Heart right ventricle (tissue), 16 donors: ENCODE measurements at places on chromosomes 6 and 20. TPM values are rescaled to one million over a fixed set of nuclear protein-coding genes. Genes with fewer than 3 reads are reported as not detected.
A peak's percentile ranks its signal among the peaks of the same experiment; 100 is the strongest.

DNA sequence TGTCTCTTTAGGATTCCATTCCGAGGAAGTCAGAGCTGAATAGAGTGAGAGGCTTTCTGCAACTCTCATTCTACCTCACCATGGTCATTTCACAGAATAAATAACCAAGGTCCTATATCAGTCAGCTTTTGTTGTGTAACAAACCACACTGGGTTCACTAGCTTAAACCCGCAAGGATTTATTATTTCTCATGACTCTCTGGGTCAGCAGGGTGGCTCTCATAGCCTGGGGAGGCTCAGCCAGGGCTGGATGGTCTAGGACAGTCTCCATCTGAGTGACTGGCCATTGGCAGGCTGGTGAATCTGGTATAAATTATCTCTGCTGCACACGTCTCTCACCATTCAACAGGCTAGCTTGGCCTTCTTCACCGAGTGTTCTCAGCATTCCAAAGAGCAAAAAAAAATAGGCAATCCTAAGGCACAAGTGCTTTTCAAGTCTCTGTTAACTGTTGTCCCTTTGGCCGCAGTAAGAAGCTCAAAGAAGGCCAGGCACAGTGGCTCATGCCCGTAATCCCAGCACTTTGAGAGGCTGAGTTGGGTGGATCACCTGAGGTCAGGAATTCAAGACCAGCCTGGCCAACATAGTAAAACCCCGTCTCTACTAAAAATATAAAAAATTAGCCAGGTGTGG is 39.7 kb downstream of the ISM1 start:
- H3K27ac ChIP-seq: no peak overlapping the region
- H3K27me3 ChIP-seq: no peaks in the 10 kb centered on the region
- DNase-seq: no peak
- H3K36me3 ChIP-seq: no peaks in the 10 kb centered on the region
- H3K4me3 ChIP-seq: no peak overlapping the region

DNA sequence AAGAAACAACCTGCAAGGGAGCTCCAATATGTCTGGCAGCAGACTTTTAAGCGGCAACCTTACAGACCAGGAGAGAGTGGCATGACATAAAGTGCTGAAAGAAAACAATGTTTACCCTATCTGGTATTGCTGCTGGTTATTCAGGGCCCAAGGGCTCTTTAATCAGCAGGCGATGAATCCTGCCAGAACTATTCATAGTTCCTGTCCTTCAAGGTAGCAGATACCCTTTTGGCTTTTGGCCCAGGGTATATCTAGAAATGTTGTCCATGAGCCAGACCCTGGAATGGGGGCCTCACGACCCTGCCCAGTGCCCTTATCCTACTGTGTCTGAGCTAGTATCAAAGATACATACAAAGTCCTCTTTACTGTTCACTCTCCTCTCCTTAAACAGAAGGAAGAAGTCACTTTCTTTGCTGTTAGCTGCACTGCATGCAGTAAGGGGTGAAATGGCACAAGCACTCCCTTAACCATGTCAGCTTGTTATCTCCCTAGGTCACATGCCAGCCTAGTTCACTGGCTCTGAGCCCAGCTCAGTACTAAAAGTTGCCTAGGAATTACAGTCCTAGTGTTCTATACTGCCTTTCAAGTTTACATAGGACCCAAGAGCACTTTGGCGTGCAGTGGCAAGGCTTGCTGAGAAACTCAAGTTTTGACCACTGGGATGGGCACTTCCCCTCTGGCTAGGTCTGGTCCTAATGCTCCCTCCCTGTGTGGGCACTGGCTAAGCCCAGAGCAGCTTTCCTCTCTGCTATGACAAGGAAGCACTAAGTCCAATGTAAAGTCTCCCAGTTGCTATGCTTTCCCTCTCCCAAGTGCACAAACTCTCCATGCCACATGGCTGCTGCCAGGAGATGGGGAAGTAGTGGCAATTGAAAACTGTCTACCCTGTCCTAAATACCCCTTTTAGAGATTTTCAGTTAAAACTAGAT is 122.0 kb downstream of the HTR1B start:
- no peaks in the 10 kb centered on the region for H3K36me3 ChIP-seq
- peak overlapping the region; percentile 42 for H3K27ac ChIP-seq
- H3K27me3 ChIP-seq: no peaks in the 10 kb centered on the region
- H3K4me1 ChIP-seq: peaks cover 20% of the 10 kb centered on the region
- H3K4me3 ChIP-seq: no peak overlapping the region

- no peak overlapping the region for H3K27ac ChIP-seq
- no peaks in the 10 kb centered on the region for H3K27me3 ChIP-seq
- no peak for DNase-seq
- H3K4me1 ChIP-seq: no peaks in the 10 kb centered on the region
- no peaks in the 10 kb centered on the region for H3K36me3 ChIP-seq
These were observed 13.3 kb upstream of the MAP7 start for GRCh38 chr6:136563386-136564152.

DNA sequence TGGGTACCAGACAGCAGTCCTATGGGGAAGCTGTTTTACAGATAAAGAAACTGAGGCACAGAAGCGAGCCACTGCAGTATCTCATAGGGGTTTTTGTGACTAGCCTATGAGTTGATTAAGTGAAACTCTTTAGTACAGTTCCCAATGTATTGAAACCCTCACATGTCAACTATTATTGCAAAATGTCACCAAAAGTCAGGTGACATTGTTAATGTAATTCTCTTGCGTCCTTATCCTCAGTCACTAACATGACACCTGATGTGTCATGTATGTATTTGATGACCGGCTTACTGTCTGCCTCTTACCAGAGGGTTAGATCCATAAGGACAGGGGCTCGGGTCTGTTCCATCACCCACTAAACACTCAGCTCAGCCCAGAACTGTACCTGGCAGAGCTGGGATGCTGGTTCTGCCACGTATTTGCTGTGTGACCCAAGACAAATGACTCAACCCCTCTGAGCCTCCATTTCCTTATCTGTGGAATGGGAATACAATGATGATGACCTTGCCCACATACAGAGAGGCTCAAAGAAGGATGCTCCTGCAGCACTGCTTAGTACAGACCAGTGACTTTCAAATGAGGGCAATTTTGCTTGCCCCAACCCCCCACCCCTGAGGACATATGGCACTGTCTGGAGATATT is 32.9 kb downstream of the PREX1 start:
- no peak overlapping the region for H3K4me3 ChIP-seq
- H3K27ac ChIP-seq: no peak overlapping the region
- H3K4me1 ChIP-seq: peaks cover 29% of the 10 kb centered on the region
- H3K36me3 ChIP-seq: no peaks in the 10 kb centered on the region

DNA sequence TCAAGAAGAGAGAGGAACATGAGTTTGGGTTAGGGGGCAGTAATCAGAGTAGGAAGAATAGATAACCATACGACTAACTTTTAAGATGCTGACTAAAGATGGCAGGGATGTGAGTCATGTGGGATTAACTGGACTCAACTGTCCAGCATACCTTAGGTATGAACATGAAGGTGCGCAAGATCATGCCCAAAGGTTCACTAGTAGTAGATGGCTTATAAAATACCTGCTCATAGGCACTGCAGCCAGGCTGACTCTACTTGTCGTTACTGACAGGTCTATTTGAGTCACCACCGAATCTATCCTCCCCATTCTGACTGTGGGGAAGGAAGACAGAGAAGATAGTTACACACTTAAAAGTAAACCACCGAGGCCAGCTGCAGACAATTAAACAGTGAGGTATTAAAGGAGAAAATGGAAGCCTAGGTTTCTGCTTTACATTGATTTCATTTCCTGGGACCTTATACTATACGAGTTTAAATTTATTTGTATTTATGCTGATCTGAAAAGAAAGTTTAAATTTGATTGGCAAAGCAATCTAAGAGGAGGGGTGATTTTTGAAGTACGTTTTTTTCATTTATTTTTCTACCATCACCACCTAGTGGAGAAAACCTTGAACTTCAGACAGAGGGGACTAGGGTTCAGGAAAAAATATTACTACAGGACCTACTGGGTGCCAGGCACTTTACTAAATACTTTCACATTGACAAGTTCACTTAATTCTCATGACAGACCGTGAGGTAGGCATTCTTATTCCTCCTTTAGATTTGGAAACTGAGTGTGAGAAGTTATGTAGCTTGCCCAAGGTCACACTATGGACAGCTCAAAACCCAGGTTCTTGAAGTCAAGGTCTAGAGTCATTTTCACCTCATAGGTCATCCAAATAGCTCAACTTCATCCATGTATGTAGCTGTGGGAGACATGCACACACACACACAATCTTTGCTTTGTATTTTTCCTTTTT is 4.0 kb upstream of the WRNIP1 start:
- H3K27me3 ChIP-seq: no peaks in the 10 kb centered on the region
- no peak for DNase-seq
- no peaks in the 10 kb centered on the region for H3K36me3 ChIP-seq
- H3K4me3 ChIP-seq: no peak overlapping the region

GRCh38 chr6:148427333-148427732 is 84.7 kb downstream of the SASH1 start:
- H3K4me1 ChIP-seq: peaks cover 29% of the 10 kb centered on the region
- peak overlapping the region; percentile 23 for H3K27ac ChIP-seq
- no peak for DNase-seq

The RSPO3 gene
- 0.62 TPM for total RNA-seq

GRCh38 chr6:7261852-7262461 is 51.0 kb downstream of the SSR1 start:
- H3K27ac ChIP-seq: peak overlapping the region; percentile 83
- H3K4me3 ChIP-seq: peak overlapping the region; percentile 52
- H3K27me3 ChIP-seq: no peaks in the 10 kb centered on the region
- no peaks in the 10 kb centered on the region for H3K4me1 ChIP-seq
- no peaks in the 10 kb centered on the region for H3K36me3 ChIP-seq
- no peak for DNase-seq

- H3K4me1 ChIP-seq: peaks cover 63% of the 10 kb centered on the region
- H3K4me3 ChIP-seq: no peak overlapping the region
- peak overlapping the region; percentile 24 for H3K27ac ChIP-seq
- H3K27me3 ChIP-seq: no peaks in the 10 kb centered on the region
These were observed 5.7 kb upstream of the RPS6KA2 start for GRCh38 chr6:166632731-166633130.

DNA sequence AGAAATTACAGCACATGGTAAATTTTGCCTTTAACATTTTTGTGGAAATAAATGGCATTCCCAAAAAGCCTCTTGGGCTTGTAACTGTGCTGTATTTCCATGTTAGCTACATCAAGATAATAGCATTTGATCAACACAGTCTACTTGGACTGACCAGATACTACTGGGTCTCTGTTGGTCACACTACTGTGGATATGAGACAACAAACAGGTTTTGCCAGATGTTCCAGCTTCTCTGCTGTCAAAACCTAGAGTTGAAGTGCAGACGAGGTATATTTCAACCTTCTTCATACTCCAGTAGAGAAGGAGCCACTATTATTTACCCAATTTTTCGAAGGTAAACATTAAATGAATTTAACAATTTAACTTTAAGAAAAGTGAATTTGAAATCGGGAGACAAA is 284.7 kb upstream of the CITED2 start:
- no peak for DNase-seq
- no peak overlapping the region for H3K4me3 ChIP-seq
- no peak overlapping the region for H3K27ac ChIP-seq
- no peaks in the 10 kb centered on the region for H3K27me3 ChIP-seq
- no peaks in the 10 kb centered on the region for H3K4me1 ChIP-seq

- no peaks in the 10 kb centered on the region for H3K4me1 ChIP-seq
- H3K36me3 ChIP-seq: no peaks in the 10 kb centered on the region
- no peaks in the 10 kb centered on the region for H3K27me3 ChIP-seq
- no peak overlapping the region for H3K27ac ChIP-seq
These were observed 18.4 kb upstream of the RPN2 start for GRCh38 chr20:37160683-37161082.

DNA sequence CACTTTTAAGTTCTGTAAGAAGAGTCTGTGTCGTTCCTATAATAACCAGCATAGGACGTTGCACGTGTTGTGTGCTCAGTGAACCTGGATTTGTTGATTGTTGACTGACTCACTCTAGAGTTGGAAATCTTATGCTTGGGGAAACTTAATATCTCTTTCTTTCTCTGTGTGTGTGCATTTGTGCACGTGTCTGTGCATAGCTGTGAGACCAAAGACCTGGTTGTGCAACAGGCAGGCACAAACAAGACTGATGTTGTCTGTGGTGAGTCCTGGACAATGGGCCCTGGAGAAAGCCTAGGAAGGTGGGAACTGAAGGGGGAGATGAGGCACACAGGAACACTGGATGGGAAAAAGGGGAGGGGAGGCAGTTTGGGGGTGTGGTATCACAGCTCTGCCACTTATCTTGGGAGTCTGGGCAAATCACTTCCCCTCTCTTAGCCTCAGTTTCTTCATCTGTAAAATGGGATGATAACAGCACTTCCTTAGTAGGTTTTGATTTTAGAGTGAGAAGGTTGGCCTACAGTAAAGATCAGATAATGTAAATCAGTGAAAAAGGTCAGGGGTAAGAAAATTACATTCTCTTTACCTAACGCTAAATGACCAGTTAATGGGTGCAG is 8.4 kb downstream of the CD40 start:
- DNase-seq: no peak
- no peak overlapping the region for H3K27ac ChIP-seq
- H3K36me3 ChIP-seq: no peaks in the 10 kb centered on the region
- peaks cover 2% of the 10 kb centered on the region for H3K4me1 ChIP-seq
- H3K4me3 ChIP-seq: no peak overlapping the region

DNA sequence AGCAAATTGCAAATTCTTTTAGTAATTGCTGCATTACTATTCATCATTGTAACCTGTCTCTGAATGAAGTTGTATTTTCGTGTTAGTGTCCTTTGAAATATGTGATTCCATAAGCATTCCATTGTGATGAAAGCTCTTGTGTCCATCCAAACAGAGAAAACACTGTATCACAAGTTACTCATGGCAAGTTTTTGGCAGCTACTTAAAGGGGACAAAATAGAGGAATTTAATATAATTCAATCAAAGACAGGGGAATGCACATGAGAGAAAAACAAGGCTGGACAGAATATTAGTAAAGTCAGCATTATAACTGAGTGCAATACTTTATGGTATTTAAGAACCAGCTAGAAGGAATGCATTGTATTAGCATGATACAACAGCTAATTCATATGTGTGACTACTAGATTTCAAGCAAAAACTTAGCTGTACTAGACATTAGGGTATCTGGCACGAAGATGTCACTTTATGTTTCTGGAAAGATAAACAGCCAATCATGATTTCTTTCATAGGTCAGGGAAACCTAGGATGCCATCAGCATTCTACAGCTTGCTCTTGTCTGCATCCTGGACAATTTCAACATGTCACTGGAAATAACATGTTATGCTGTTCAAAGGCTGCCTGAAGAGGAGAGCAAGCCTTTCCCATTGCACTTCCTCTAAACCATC is 270.6 kb upstream of the MARCKS start:
- H3K36me3 ChIP-seq: no peaks in the 10 kb centered on the region
- H3K27me3 ChIP-seq: no peaks in the 10 kb centered on the region
- H3K27ac ChIP-seq: no peak overlapping the region
- no peaks in the 10 kb centered on the region for H3K4me1 ChIP-seq
- H3K4me3 ChIP-seq: no peak overlapping the region

- H3K27ac ChIP-seq: no peak overlapping the region
- H3K4me3 ChIP-seq: no peak overlapping the region
- H3K4me1 ChIP-seq: peaks cover 15% of the 10 kb centered on the region
- no peak for DNase-seq
- H3K27me3 ChIP-seq: peaks cover 71% of the 10 kb centered on the region
These were observed 3.9 kb downstream of the CDH22 start for GRCh38 chr20:46304361-46304760.

GRCh38 chr6:158624684-158625682 is 19.6 kb downstream of the DYNLT1 start:
- no peak for DNase-seq
- H3K27me3 ChIP-seq: no peaks in the 10 kb centered on the region
- no peak overlapping the region for H3K4me3 ChIP-seq
- no peak overlapping the region for H3K27ac ChIP-seq
- no peaks in the 10 kb centered on the region for H3K4me1 ChIP-seq
- no peaks in the 10 kb centered on the region for H3K36me3 ChIP-seq

- no peaks in the 10 kb centered on the region for H3K4me1 ChIP-seq
- no peak for DNase-seq
- no peak overlapping the region for H3K4me3 ChIP-seq
- H3K27ac ChIP-seq: no peak overlapping the region
- H3K36me3 ChIP-seq: peaks cover 20% of the 10 kb centered on the region
- H3K27me3 ChIP-seq: no peaks in the 10 kb centered on the region
These were observed 26.5 kb downstream of the SMLR1 start for GRCh38 chr6:130853555-130854183.

The CD93 gene
- 35.3 TPM for total RNA-seq

The HSF2 gene
- total RNA-seq: 23.5 TPM
